ENCODE measurements at places on chromosomes 2 and 18.

DNA sequence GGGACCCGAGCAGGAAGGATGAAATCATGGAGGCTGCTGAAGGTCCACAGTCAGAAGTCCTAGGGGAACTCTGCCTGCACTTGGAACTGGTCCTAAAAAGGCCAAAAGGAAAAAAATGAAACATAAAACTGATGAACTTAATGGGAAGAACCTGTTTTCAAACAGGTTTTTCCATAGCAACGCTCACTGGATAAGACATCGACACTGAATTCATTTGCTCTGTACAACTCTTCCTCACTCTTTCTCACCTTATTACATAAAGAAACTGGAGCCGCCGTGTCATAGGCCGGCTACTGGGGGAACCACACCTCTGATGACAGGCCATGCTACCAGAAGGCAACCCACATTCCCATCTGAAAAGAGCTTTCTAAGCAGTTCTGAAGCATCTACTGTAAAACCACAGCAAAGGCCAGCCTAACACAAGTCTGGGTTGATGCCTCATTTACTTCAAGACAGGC, 83.6 kb downstream of the FARSB start:
- no peak for DNase-seq

GRCh38 chr2:141889788-141890187, 241.0 kb downstream of the LRP1B start:
- no peak for DNase-seq

DNA sequence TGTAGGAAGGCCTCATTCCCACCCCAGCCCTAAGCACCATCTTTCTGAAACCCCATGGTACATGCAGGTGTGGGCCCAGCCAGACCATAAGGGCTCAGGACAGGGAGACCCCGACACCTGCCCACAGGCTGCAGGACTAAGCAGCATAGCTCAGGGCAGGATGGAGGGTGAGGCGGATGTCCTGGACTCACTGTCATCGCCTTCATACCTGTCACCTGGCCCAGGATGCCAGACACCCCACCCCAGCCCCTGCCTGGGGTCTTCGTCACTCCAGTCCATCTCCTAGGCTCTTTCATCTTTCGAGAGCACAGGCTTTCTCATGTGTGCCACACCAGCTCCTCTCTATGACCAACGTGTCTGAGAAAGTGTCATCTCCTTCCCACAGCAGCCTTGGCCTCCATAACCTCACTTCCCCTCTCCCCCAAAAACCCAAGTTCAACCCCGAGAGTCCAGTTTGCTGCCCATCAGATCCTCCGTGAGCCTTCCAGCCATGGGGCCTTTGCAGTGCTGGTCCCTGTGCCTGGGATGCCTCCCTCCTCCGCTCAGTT, 71.5 kb downstream of the EMX1 start:
- DNase-seq: no peak

GRCh38 chr2:193847130-193847529, 1652.4 kb upstream of the TMEFF2 start:
- DNase-seq: no peak

DNA sequence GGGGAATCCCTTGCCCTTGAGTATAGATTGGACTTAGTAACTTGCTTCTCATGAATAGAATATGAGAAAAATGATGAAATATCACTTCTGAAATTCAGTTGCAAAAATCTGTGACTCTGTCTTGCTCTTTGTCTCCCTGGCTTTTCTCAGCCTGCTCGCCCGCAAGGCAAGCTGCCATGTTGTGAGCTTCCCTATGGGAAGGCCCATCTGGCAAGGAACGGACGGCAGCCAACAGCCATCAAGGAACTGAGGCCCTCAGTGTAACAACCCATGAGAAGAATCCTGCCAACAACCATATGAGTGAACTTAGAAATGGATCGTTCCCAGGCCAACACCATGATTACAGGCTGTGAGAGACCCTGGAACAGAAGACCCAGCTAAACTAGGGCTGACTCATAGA, 58.4 kb upstream of the PGAP1 start:
- DNase-seq: no peak

DNA sequence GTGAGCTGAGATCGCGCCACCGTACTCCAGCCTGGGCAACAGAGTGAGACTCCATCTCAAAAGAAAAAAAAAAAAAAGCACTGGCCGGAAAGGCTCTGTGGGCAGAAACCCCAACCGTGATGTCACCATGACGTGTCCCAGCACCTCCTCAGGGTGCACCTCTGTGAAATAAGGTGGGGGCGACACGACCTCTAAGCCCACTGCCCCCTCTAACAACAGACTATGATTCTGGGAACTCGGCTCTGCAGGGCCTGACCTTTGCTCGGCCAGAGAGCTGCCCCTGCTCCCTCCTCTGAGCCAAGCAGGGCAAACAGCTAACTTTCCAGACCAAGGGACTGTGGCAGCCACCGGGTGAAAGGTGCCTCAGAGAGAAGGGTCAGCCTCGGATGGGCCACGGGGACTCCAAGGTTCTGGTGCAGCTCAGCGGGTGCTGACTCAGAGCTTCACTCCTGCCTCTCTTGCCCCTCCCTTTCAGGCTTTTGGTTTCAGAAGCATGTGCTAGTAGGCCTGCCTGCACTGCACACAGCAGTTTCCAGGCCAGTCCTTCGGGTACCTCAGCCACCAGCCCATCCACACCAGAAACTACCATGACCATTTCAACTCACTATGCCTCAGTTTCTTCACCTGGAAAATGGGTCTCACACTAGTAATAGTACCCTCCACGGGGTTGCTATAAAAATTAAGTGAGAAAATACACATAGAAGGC, 8.0 kb downstream of the TMBIM1 start:
- DNase-seq: no peak

DNA sequence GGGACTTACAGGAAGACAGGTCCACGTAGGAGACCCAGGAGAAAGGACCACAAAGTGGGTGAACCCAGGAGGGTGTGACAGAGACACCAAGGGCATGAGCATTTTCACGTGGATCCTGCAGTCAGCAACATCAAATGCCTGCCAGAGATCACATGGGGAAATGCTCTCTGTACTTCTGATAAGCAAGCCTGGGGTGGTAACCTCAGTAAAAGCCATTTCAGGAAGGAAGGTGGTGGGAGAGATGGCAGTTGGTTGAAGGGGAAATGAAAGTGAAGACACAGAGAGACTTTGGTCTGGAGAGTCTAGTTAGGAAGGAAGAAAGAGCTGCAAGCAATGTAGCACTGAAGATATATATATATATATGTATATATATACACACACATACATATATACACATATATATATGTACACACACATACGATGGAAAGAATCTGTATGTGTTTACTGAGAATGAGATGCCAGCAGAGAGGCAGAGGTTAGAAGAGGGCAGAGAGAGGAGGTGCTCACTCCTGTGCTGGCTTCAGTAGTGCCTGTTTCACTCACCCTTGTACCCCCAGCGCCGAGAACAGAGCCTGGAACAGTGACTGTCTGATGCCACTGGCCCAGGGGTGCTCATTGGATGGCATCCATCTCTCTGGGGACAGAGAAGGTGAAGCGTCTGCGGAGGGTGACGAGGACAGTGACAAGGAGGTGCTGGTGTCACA, 314.9 kb downstream of the AFF3 start:
- no peak for DNase-seq

DNA sequence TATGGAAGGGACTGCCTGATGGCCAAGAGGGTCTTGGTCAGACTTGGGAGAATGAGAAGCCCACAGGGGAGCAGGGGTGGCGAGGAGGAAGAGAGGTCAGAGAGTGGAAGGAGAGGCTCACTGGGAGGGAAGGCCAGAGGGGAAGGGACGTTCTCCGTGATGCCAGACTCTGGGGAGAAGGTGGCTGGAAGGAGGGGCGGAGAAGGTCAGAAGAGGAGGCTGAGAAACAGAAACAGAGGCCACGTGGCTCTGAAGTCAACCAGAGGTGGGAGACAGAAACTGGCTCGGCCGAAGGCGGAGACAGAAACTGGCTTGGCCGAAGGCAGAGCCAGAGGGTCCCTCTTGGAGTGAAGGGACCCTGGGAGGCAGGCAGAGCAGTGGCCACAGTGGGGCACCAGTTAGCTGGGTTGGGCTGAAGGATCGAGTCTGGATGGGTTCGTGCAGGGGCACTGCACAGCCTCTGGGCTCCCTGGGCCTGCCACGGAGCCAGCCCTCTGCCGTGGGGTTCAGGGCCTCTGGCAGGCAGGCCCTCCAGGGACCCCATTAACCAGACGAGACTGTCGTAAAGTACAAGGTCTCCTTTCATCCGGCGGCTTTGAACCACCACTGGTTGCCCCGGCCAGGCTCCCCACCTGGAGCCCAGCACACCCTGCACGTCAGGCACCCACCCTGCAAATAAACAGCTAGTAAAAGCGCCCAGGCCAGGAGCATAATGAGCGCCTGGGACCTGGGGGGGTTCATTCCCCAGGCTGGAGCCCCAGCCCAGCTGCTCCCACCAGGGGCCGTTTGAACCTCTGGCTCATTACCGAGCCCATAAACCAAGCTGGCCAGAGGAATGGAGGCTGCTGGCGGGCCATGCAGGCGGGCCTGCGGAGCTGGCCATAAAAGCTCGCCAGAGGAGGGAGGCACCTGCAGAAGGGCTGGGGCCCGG, 218.8 kb downstream of the DYSF start:
- DNase-seq: no peak

GRCh38 chr2:6683516-6683915, 182.2 kb downstream of the CMPK2 start:
- no peak for DNase-seq

Measured in BJ (cell line).